ENCODE measurements at places on chromosomes 5 and 9.

- DNase-seq, result no peak
Observed at GRCh38 chr5:4018007-4018406, 422.4 kb downstream of the IRX1 start.

DNA sequence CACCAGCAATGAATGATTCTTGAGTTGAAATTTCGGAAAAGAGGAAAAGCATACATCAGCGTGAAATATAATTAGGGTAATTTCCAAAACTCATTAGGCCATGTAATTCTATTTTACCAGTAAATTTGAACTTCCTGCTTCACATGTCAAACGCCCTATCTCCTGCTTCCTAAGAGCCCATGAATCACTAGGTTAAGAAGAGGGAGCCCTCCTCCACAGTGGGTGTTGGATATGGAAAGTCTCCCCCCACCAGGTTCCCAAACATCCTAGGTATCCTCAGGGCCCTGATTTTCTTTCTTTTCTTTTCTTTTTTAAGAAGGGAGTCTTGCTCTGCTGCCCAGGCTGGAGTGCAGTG lies 115.2 kb downstream of the SUSD1 start:
- DNase-seq, result no peak

DNA sequence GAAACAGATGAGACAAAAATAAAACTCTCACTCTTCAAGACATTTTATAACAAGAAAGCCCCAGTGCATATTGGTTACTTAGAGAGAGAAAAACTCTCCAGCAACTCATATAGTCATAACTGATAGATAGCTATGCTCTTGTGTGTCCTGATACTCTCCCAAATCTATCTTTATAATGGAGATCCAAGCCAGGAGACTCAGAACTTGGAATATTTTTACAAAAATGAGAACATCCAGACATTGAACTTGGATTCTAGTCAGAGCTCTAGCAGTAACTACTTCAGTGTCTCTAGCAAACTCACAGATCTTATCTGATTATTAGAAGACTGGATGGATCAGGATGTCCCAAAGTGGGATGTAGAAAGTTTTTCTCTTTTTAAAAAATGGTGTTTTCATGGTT lies 412.7 kb upstream of the BRINP1 start:
- no peak for DNase-seq

GRCh38 chr5:170623576-170624181 lies 119.9 kb downstream of the KCNIP1 start:
- peak; percentile 52 for DNase-seq

DNA sequence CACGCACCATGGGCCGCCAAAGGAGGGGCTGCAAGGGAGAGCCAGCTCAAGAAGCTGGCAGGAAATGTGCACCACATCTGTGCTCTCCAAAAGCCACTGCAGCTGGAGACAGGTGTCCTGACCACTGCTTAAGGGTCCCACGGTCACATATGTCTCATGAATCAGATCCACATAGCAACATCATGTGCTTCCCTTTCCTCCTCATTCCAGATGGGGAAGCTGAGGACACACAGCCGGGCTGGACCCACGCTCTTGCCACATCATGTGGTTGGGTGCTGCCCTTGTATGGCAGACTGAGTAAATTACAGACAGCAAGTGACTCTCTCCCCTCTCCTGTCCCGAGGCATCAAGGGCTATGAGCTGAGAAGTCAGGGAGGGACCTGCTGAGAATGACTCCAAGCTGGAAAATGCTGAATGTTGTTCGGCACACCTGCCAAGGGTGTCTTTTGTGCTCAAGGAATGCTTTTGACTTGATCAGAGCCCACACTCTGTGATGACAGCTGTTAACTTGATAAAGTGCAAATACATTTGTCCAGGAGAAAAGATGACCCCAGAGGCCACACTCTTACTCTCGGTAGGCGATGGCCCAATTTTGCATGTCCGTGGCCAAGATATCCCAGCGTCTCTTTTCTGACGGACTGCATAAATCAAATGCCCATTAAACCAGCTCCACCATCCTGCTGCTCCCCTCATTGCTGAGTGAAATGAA lies 58.2 kb downstream of the NSUN2 start:
- no peak for DNase-seq

GRCh38 chr5:9445826-9446388 lies 100.0 kb downstream of the SEMA5A start:
- DNase-seq, result no peak

GRCh38 chr5:74173241-74173640 lies 467.3 kb downstream of the ENC1 start:
- DNase-seq, result peak; percentile 70

GRCh38 chr5:32059761-32060530 lies 114.2 kb downstream of the GOLPH3 start:
- peak; percentile 60 for DNase-seq

Measured in fibroblast of upper back skin (primary cell).